ENCODE measurements at places on chromosomes 4 and X. TPM values are rescaled to one million over a fixed set of nuclear protein-coding genes. Genes with fewer than 3 reads are reported as not detected.

Gene TMEM144
- total RNA-seq, result 15.4 TPM

Gene POU3F4
- total RNA-seq, result 0.53 TPM

Gene ADH6
- 1.9 TPM for total RNA-seq

Gene PLAC1
- total RNA-seq, result not detected

Gene SNCA
- total RNA-seq, result 13.4 TPM

Gene TEX11
- 6.5 TPM for total RNA-seq

Gene MAGEB2
- total RNA-seq, result not detected

DNA sequence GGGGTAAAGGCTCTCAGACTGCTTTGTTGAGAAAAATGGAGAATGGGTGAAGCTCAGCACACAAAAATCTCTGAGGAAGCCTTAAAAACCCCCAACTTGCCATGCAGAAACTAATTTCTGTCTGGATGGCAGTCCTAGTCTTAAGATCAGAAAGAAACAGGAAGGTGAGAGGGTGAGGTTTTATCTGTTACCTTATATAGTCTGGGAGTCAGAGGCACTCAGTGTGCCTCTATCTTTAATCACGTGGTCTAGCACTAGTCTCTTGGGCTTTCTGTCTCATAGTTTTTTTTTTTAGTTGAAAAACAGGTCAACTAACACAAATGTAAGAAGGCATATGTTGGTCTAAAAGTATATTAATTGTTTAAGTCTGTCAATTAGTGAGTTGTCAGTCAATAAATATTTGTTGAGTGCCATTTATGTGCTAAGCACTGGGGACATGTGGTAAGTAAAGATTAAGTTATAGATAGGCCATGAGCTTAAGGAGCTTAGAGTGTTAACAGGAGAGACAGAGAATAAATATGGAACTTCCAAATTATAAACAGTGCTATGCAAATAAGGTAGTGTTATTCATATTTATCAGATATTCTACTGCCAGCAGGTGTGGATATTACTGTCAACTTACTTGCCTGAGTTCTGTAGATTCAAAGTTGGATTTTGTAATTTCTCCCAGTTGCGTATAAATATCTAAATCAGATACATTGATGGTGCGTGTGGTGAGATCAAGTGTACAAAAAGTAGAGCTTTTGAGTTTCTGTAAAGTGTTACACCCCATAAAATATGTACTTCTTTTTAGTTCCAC lies 7.0 kb downstream of the CYBB start:
- no peak overlapping the region for H3K4me3 ChIP-seq
- H3K36me3 ChIP-seq, result no peaks in the 10 kb centered on the region
- H3K4me1 ChIP-seq, result no peaks in the 10 kb centered on the region
- no peak overlapping the region for H3K27ac ChIP-seq

GRCh38 chr4:47749858-47750257 lies 88.0 kb downstream of the CORIN start:
- H3K4me3 ChIP-seq, result no peak overlapping the region
- H3K27ac ChIP-seq, result no peak overlapping the region
- DNase-seq, result no peak
- no peaks in the 10 kb centered on the region for H3K27me3 ChIP-seq

DNA sequence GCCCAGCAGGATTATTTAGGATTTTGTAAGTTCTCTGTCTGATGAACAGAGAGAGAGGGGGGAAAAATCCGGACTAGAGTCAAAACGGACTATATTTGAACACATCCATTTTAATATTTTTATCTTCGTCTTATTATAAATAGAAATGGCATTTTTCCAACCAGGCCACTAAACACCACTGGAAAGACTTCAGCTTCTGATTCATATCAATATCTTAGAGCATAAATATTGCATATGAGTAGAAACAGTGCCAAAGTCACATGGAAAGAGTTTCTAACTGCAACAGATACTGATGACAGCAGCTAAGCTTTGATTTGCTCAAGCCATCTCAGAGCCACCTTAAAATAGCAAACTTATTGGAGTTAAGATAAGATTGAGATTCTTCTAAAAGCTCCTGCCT lies 456 bp downstream of the PPARGC1A start:
- H3K27me3 ChIP-seq, result peaks cover 51% of the 10 kb centered on the region
- H3K36me3 ChIP-seq, result no peaks in the 10 kb centered on the region

- no peak overlapping the region for H3K4me3 ChIP-seq
- peak overlapping the region; percentile 59 for H3K27ac ChIP-seq
- H3K27me3 ChIP-seq, result no peaks in the 10 kb centered on the region
- peaks cover 10% of the 10 kb centered on the region for H3K4me1 ChIP-seq
- DNase-seq, result no peak
Measured at GRCh38 chr4:38930707-38931106, 63.1 kb downstream of the FAM114A1 start.

DNA sequence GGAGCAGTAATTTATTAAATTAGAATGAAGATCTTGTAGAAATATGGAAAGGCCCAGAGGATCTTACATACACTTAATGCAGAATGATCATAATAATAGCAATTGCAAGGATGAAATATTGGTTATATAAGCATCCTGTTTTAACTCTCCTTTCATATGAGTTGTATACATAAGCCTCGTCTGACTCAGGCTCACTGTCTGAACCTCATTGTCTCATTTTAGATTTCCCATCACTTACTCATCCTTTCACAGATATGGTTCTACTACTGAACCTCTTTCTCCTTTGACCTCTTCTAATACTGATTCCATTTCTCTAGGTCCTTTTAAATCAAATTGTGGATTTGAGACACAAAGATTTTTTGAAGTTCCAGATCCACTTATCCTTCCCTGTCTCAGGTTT lies 277.3 kb upstream of the TRPC5 start:
- peaks cover 6% of the 10 kb centered on the region for H3K4me1 ChIP-seq
- H3K36me3 ChIP-seq, result no peaks in the 10 kb centered on the region
- H3K27me3 ChIP-seq, result peaks cover 15% of the 10 kb centered on the region
- no peak overlapping the region for H3K27ac ChIP-seq
- DNase-seq, result no peak
- no peak overlapping the region for H3K4me3 ChIP-seq

DNA sequence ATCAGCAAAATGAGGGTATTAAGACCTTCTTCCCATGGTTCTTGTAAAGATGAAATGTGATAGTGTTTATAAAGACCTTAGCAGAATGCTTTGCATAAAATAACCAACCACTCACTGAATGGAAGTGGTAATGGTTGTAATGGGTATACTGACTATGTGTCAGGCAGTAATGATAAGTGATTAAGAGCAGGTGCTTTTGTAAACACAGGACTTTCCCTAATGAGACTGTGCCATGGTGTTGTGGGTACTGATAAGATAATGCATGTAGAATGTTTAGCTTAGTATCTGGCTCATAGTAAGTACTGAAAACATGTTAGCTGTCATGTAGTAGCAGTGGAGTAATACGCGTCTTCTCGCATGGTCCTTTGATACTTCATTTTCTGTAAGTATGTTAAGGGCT lies 6.9 kb downstream of the LSM6 start:
- no peak overlapping the region for H3K4me3 ChIP-seq
- no peak overlapping the region for H3K27ac ChIP-seq
- peaks cover 2% of the 10 kb centered on the region for H3K36me3 ChIP-seq

Measured in progenitor cell of endocrine pancreas (in vitro differentiated cells).